ENCODE measurements at places on chromosomes 6 and 20.

DNA sequence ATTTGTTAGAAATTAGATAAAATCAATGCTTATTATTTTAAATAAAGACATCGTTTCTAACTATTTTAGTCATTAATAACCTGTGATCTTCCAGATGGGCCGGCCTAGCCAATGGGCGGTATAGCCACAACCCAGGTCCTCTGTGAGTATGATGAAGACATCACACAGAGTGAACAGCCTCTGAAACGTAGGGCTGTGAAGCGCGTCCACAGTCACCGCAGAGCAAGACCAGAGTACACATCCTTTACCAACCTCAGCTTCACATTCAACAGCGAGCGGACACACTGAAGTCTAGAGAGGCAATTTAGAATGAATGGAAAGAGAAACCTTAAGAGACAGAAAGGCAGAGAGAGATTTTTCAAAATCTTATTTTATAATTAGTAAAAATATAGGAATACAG lies 125.0 kb upstream of the RPS6KA2 start:
- H3K27me3 ChIP-seq = no peaks in the 10 kb centered on the region
- peaks cover 26% of the 10 kb centered on the region for H3K4me1 ChIP-seq
- DNase-seq = peak; percentile 49
- no peak overlapping the region for H3K4me3 ChIP-seq

GRCh38 chr6:84466511-84466910 lies 239.1 kb upstream of the CEP162 start:
- H3K4me3 ChIP-seq = no peak overlapping the region
- no peaks in the 10 kb centered on the region for H3K27me3 ChIP-seq
- no peaks in the 10 kb centered on the region for H3K36me3 ChIP-seq

DNA sequence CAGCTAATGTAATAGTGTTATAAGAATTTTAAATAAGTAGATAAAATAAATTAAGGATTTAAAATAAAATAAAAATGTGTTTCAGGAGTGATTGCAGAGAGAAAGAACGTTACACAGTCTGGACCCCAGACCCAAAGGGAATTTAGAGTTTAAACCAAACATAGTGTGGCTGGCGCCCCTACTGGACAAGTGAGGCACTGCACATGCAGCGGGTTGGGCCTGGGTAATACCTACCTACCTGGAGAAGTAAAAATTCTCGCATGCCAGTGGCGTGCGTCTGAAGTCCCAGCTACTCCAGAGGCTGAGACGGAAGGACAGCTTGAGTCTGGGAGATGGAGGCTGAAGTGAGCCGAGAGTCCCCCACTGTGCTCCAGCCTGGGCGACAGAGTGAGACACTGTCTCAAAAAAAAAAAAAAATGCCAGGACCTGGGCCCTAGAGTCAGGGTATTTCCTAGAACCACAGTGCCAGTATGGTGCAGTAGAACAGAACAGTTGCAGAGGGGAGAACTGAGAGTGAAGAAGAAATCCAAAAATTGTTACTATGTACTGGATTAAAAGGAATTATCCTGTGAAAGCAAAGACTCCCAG lies 71.4 kb upstream of the TCF21 start:
- H3K4me3 ChIP-seq = no peak overlapping the region
- no peaks in the 10 kb centered on the region for H3K27me3 ChIP-seq
- no peaks in the 10 kb centered on the region for H3K4me1 ChIP-seq
- no peak overlapping the region for H3K27ac ChIP-seq

DNA sequence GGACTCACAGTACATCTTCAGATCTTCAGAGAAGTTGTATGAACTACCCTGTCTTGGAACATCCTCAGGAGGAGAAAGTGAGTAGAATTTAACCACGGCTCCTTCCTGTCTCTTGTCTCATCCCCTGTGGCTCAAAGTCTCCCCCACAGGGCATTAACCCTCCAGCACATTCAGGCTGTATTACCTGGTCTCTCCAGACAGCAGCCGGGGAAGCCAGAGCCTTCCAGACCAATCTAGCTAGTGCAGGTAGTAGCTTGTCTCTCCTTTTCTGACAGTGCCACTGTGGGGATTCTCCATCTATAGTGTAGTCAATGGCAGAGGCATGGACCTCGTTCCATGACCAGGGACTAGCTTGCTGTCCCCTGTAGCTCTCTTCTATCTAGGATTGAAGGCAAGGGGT lies 16.9 kb upstream of the ELMO2 start:
- H3K4me3 ChIP-seq = no peak overlapping the region
- no peaks in the 10 kb centered on the region for H3K36me3 ChIP-seq
- no peak for DNase-seq

DNA sequence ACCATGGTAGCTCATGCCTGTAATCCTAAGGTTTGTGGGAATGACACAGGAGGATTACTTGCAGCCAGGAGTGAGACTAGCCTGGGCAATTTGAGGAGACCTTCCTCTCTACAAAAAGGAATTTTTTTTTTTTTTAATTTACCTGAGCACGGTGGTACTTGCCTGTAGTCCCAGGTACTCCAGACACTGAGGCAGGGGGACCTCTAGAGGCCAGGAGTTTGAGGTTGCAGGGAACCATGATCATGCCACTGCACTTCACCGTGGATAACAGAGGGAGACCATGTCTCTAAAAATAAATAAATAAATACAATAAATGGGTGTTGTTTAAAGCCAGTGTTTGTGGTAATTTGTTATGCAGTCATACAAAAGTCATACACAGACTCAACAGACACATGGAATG lies 2.4 kb upstream of the HLA-F start:
- no peak overlapping the region for H3K4me3 ChIP-seq
- no peaks in the 10 kb centered on the region for H3K27me3 ChIP-seq
- peaks cover 22% of the 10 kb centered on the region for H3K36me3 ChIP-seq
- DNase-seq = no peak

DNA sequence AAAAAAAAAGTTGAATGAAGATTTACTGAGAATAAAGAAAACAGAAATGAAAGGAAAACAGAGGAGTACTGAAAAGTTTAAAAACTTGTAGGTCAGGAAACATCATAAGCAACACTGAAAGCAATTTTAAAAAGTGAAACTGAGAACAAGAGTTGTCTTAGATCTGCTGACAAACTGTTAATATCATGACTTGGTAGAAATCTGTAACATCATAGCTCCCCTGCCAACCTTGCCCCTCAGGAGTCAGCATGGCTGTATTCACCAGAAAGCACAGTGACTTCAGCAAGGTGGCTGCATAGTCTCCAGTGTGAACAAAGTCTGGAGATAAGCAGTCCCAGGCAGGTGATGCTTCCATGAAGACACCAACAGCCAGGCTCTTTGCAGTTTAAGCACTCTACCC lies 5.3 kb downstream of the NAA20 start:
- H3K36me3 ChIP-seq = peaks cover 40% of the 10 kb centered on the region
- H3K4me3 ChIP-seq = no peak overlapping the region
- no peak overlapping the region for H3K27ac ChIP-seq
- DNase-seq = no peak
- H3K27me3 ChIP-seq = no peaks in the 10 kb centered on the region

Measured in B cell (primary cell).